GDM1 (cell line): ENCODE measurements at places on chromosomes 7 and 10.

DNA sequence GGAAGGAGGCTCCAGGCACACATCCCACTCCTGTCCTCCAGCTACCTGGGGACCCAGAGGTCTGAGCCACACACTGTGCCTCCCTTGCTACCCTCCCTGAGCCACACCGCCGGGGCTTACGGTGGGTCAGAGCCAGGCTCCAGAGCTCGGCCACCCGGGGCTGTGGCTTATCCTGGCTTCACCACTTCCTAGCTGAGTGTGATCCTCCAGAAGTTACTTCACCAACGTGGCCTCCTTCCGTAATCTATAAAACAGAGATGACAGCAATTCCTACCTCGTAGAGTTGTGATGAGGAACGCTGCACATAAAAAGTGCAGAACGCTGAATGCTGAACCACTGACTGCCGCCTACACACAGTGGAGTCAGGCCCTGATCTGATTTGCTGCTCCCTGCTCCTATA lies 285.0 kb downstream of the PRPF18 start:
- DNase-seq: no peak

- no peak for DNase-seq
Measured at GRCh38 chr7:42698600-42699374, 213.1 kb downstream of the C7orf25 start.

DNA sequence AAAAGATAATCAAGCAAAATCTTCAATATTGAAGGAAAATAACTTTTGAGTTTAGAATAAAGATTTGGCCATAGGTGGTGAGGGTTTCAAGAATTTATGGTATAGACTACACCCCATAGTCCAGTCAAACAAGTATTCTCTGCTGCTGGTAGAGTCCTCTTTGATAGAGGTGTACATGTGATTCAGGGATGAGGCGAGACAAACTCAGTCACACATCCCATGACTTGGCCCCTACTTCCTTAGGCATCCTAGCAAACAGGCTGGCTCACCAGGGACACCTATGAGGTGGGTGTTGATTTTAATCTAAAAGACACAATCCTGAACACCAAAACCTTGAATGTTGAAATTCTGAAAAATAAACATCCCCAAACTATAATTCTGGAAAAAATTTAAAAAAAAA lies 78.1 kb upstream of the SLC25A13 start:
- DNase-seq: no peak

- DNase-seq: no peak
Measured at GRCh38 chr7:141123522-141123921, 49.7 kb downstream of the TMEM178B start.

DNA sequence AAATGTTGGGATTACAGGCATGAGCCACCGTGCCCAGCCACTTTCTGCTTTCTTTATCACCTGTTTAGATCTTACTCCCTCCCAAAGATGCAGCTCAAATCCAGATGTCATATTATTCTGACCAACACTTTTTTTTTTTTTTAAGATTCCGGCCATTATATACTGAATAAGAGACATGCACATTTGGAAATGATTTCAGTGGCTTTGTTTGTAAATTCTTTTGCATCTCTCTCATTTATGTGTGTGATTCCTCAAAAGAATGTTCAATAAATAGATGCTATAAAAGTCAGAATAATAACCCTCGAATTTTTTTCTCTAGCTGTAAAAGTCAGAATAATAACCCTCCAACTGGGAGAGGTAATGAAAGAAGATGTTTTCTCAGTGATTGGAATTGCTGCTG lies 25.4 kb downstream of the HECW1 start:
- no peak for DNase-seq

DNA sequence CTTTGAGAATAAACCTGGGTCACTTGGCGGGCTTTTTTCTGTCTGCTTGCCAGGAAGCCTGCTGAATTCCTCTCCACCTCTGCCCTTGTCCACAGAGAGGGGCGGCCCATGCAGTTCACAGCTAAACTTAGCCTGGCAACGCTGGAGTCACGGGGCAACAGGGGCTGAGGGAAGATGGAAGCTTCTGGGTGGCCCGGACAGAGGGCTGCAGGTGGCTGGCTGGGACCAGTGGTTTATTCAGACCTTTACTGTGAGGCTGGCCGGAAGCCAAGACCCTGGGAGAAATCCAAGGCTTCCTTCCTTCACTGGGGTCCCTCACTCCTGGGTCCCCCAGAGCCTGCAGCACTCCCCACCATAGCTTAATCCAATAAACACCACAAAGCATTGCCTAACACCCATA lies 17.0 kb downstream of the ITPRIP start:
- no peak for DNase-seq

- DNase-seq: no peak
Measured at GRCh38 chr7:138785587-138786437, 12.0 kb upstream of the TMEM213 start.
